CD4-positive, alpha-beta T cell treated with Interleukin-4 for 1 hour (primary cell): ENCODE measurements at places on chromosomes 2 and 18.

GRCh38 chr2:84972932-84973331 lies 2.0 kb downstream of the KCMF1 start:
- DNase-seq = no peak

- no peak for DNase-seq
Observed at GRCh38 chr18:35634323-35634722, 52.8 kb downstream of the GALNT1 start.

- peak; percentile 28 for DNase-seq
Observed at GRCh38 chr2:230865766-230866755, 1.3 kb downstream of the ITM2C start.

DNA sequence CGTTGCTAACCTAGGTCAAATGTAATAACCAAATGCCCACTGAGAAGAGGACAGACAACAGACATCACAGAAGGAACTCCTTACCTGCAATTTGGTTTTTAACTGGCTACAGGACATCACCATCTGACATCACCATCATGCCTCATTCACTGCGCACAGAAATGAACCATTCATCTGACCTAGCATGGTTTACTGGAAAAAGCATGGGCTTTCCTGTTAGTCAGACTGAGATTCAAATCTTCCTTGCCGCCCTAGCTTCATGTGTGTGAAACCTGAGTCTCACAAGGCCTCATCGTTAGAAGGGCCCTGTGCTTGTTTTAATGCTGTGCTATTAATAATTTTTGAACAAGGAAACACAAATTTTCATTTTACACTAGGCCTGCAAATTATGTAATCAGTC lies 1.1 kb upstream of the HIBCH start:
- DNase-seq = no peak

- no peak for DNase-seq
Observed at GRCh38 chr2:165305391-165306096, 66.3 kb downstream of the SCN2A start.

GRCh38 chr2:16625201-16625729 lies 40.4 kb downstream of the CYRIA start:
- peak; percentile 67 for DNase-seq

- DNase-seq = no peak
Observed at GRCh38 chr2:24894750-24895149, 25.3 kb downstream of the ADCY3 start.

DNA sequence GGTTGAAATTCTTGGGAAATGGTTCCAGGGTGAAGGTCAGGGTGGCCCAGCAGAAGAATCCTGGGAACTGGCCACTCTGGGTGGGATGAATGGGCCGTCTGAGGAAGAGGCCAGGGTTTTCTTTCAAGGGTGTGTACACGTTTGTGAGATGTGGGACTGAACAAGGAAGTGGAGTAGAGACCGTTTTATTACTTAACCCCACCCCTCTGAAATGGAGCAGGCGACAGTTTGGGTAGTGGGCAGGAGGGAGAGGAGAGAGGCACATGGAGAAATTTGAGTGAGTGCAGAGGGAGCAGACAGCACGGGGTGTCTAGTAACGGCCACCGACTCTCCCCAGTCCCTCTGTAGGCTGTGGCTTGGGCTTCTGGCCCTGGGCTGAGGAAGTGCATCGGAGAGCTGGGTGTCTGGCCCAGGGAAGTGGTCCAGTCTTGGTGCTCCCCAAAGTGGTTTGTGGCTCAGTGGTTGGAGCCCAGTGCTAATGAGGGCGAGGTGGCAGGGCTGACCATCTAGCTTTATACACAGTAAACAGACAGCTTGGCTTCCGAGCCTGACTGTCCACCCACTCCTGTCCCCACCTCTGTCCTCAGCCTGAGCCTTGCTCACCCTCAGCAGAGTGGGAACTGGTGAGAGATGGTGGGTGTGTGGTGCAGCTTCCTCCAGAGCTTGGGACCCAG lies 135.3 kb downstream of the DYSF start:
- no peak for DNase-seq

GRCh38 chr2:37477921-37478320 lies 133.5 kb downstream of the QPCT start:
- no peak for DNase-seq

DNA sequence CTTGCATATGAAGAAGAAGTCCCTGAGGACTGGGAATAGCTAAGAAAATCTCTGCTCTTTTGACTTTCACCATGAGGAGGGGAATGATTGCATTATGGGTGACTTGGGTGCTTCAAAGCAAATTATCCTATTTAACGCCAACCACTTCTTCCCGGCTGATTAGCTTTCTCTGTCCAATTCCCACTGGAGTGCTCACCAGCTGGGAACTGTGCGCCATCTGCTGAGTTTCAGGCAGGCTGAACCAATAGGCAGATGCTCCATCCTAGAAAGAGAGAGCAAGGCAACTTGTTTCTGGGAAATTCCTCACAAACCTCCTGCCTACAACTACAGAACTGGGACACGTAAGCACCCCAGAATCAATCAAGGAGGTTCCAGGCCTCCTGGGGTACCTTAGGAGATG lies 49.4 kb downstream of the POLE4 start:
- DNase-seq = no peak

GRCh38 chr18:49752095-49752457 lies 61.3 kb downstream of the ACAA2 start:
- no peak for DNase-seq
